ENCODE measurements at places on chromosomes 16 and 17. TPM values are rescaled to one million over a fixed set of nuclear protein-coding genes. Genes with fewer than 3 reads are reported as not detected.

GRCh38 chr17:44065668-44066203, 735 bp downstream of the LSM12 start:
- H3K36me3 ChIP-seq: peaks cover 23% of the 10 kb centered on the region
- no peak for DNase-seq
- H3K27me3 ChIP-seq: no peaks in the 10 kb centered on the region
- H3K27ac ChIP-seq: peak overlapping the region; percentile 0

- H3K27me3 ChIP-seq: no peaks in the 10 kb centered on the region
- H3K4me1 ChIP-seq: no peaks in the 10 kb centered on the region
- H3K36me3 ChIP-seq: peaks cover 5% of the 10 kb centered on the region
- no peak overlapping the region for H3K4me3 ChIP-seq
- no peak for DNase-seq
Measured at GRCh38 chr16:89708481-89708931, 7.0 kb upstream of the SPATA2L start.

GRCh38 chr17:82493226-82493781, 26.2 kb upstream of the FOXK2 start:
- no peak overlapping the region for H3K4me3 ChIP-seq
- peaks cover 11% of the 10 kb centered on the region for H3K36me3 ChIP-seq
- H3K27me3 ChIP-seq: peaks cover 4% of the 10 kb centered on the region
- no peak overlapping the region for H3K27ac ChIP-seq
- no peak for DNase-seq

GRCh38 chr17:82372249-82373071, 895 bp downstream of the UTS2R start:
- H3K4me1 ChIP-seq: no peaks in the 10 kb centered on the region
- H3K36me3 ChIP-seq: no peaks in the 10 kb centered on the region
- no peak overlapping the region for H3K27ac ChIP-seq
- peak overlapping the region; percentile 39 for H3K4me3 ChIP-seq
- no peak for DNase-seq
- peaks cover 14% of the 10 kb centered on the region for H3K27me3 ChIP-seq

GRCh38 chr17:68953340-68953997, 1.7 kb downstream of the ABCA8 start:
- H3K27ac ChIP-seq: no peak overlapping the region
- H3K36me3 ChIP-seq: no peaks in the 10 kb centered on the region
- no peak overlapping the region for H3K4me3 ChIP-seq
- no peak for DNase-seq
- H3K4me1 ChIP-seq: no peaks in the 10 kb centered on the region
- H3K27me3 ChIP-seq: no peaks in the 10 kb centered on the region

DNA sequence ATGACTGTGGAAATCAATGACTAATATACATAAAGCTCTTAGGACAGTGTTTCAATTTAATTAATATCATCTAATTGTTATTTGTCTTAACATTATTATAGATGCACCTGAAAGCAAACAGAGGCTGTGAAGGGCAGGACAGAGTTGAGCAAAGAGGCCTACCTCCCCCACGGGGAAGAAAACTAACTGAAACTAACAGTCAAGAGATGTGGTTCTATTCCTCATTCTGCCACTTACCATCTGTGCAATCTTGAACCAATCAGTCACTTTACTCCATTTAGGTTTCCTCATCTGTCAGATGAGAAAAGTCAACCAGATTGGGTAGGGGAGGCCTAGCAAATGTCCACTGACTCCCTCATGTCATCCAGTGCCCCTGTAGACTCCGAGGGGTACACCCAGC, 59.1 kb downstream of the C17orf67 start:
- no peaks in the 10 kb centered on the region for H3K27me3 ChIP-seq
- no peak for DNase-seq
- H3K4me3 ChIP-seq: no peak overlapping the region

GRCh38 chr16:78900044-78900811, 700.3 kb downstream of the MAF start:
- no peak overlapping the region for H3K4me3 ChIP-seq
- no peak overlapping the region for H3K27ac ChIP-seq
- no peaks in the 10 kb centered on the region for H3K27me3 ChIP-seq
- no peaks in the 10 kb centered on the region for H3K36me3 ChIP-seq
- no peak for DNase-seq
- peaks cover 2% of the 10 kb centered on the region for H3K4me1 ChIP-seq

DNA sequence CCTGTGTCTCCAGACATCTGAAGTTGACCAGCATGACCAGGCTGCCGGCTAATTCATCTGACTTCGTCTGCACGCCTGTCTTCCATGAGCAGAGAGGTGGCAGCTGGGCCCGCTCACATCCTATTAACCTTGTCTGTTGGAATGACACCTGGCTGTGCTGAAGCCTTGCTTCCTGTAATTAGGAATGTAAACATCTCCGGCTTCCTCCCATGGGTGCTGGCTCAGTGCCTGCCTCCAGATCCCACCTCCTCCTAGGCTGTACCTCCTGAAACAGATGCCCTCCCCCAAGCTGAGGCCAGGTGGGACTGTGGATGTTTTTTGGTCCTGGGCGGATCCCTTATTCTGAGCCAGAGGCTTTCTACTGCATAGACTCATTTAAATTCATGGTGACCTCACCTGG, 296.3 kb downstream of the HS3ST4 start:
- peak overlapping the region; percentile 18 for H3K4me3 ChIP-seq
- H3K27ac ChIP-seq: no peak overlapping the region
- DNase-seq: peak; percentile 36

- H3K36me3 ChIP-seq: no peaks in the 10 kb centered on the region
- H3K4me1 ChIP-seq: no peaks in the 10 kb centered on the region
- no peak overlapping the region for H3K4me3 ChIP-seq
- H3K27ac ChIP-seq: no peak overlapping the region
Measured at GRCh38 chr17:15122857-15123256, 142.3 kb downstream of the PMP22 start.

GRCh38 chr17:31321481-31321880, at the start of gene EVI2A:
TSS of gene EVI2A (minus strand) at chr17:31321622. CDS start at chr17:31319013, 2,609 bp downstream.
- H3K4me3 ChIP-seq: no peak within 1 kb of the TSS
- H3K27me3 ChIP-seq: no peaks in the 10 kb centered on the region
- no peak within 1 kb of the TSS for H3K27ac ChIP-seq
- H3K36me3 ChIP-seq: no peaks in the 10 kb centered on the region
- no peak for DNase-seq
- no peaks in the 10 kb centered on the region for H3K4me1 ChIP-seq

- DNase-seq: no peak
- H3K4me1 ChIP-seq: no peaks in the 10 kb centered on the region
- H3K27me3 ChIP-seq: no peaks in the 10 kb centered on the region
- no peaks in the 10 kb centered on the region for H3K36me3 ChIP-seq
Measured at GRCh38 chr16:23207485-23207884, 24.9 kb downstream of the SCNN1G start.

DNA sequence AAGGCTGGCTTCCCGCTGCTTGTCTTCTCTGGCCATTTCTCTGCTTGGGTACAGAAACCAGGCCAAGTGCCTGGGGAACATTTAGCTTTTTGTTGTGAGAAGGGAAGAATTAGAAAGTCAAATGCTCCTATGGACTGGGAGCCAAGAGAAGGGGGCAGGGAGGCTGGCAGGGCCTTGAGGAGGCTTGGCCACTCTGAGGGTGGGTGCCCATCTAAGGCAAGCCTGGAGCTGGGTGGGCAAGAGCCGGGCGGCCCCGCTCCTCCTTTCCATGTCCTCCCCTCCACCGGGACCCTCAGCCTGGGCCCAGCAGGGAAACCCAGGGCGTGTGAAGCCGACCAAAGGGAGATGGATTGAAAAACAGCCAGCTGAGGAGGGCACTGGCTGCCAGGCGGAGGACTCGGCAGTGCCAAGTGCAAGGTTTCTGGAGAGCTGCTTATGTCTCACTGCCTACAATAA, 69.4 kb downstream of the NTN1 start:
- H3K4me3 ChIP-seq: no peak overlapping the region
- H3K27ac ChIP-seq: no peak overlapping the region
- H3K4me1 ChIP-seq: no peaks in the 10 kb centered on the region

GRCh38 chr17:72056727-72057290, 64.0 kb upstream of the SOX9 start:
- no peak overlapping the region for H3K27ac ChIP-seq
- H3K4me3 ChIP-seq: no peak overlapping the region
- no peaks in the 10 kb centered on the region for H3K27me3 ChIP-seq
- H3K4me1 ChIP-seq: no peaks in the 10 kb centered on the region

DNA sequence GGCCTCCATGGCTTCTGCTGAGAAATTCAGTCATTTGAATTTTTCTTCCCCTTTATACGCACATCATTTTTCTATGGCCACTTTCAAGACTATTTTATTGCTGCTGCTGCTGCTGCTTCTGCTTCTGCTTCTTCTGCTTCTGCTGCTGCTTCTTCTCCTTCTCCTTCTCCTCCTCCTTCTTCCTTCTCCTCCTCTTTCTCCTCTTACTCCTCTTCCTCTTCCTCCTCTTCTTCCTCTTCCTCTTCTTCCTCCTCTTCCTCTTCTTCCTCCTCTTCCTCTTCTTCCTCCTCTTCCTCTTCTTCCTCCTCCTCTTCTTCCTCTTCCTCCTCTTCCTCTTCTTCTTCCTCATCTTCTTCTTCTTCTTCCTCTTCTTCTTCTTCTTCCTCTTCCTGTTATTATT, 22.4 kb downstream of the CPD start:
- no peaks in the 10 kb centered on the region for H3K4me1 ChIP-seq
- H3K4me3 ChIP-seq: no peak overlapping the region
- DNase-seq: no peak
- H3K36me3 ChIP-seq: no peaks in the 10 kb centered on the region
- H3K27ac ChIP-seq: no peak overlapping the region

GRCh38 chr17:795276-795675, 13.1 kb downstream of the MRM3 start:
- no peak overlapping the region for H3K27ac ChIP-seq
- H3K4me3 ChIP-seq: no peak overlapping the region
- no peaks in the 10 kb centered on the region for H3K4me1 ChIP-seq
- peaks cover 39% of the 10 kb centered on the region for H3K36me3 ChIP-seq
- H3K27me3 ChIP-seq: no peaks in the 10 kb centered on the region
- DNase-seq: no peak

- H3K27me3 ChIP-seq: no peaks in the 10 kb centered on the region
- H3K36me3 ChIP-seq: no peaks in the 10 kb centered on the region
- DNase-seq: no peak
- no peak overlapping the region for H3K4me3 ChIP-seq
- H3K4me1 ChIP-seq: no peaks in the 10 kb centered on the region
Measured at GRCh38 chr17:73013301-73013700, 79.2 kb downstream of the SLC39A11 start.

GRCh38 chr16:66103211-66103610, 263.3 kb upstream of the CDH5 start:
- H3K4me1 ChIP-seq: no peaks in the 10 kb centered on the region
- no peak for DNase-seq
- no peaks in the 10 kb centered on the region for H3K36me3 ChIP-seq

GRCh38 chr16:48053418-48053745, 102.4 kb downstream of the ABCC12 start:
- DNase-seq: peak; percentile 70
- H3K36me3 ChIP-seq: no peaks in the 10 kb centered on the region
- H3K4me1 ChIP-seq: no peaks in the 10 kb centered on the region
- H3K4me3 ChIP-seq: no peak overlapping the region

DNA sequence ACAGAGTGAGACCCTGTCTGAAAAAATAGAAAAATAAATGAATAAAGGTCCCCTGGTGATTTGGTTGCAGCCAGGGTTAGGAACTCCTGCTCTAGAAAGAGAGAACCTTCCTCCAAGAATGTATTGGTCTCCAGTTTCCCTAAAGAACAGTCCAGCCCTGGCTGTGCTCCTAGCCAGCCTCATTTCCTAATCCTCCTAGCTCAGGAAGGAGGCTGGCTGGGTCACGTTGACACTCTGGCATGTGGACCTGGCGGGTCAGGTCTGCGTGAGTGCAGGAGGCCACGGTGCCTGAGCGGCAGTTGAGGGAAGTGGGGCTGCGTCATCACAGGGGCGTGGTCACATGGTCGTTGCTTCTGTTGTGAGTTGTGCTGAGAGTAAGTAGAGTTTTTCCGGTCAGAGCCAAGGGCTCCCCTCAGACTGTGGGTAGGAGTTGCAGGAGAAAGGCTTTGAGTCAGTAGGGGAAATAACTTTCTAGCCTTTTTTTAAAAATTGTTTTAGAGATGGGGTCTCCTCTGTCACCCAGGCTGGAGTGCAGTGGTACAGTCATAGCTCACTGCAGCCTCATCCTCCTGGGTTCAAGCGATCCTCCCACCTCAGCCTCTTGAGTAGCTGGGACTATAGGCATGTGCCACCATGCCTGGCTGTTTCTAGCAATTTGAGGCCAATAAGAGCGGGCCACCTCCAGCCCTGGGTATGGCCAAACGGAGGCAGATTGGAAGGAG, 194.0 kb upstream of the CIBAR2 start:
- H3K4me3 ChIP-seq: no peak overlapping the region
- DNase-seq: peak; percentile 60
- peaks cover 4% of the 10 kb centered on the region for H3K4me1 ChIP-seq
- H3K27ac ChIP-seq: no peak overlapping the region
- H3K27me3 ChIP-seq: no peaks in the 10 kb centered on the region

- H3K36me3 ChIP-seq: peaks cover 13% of the 10 kb centered on the region
- H3K27me3 ChIP-seq: no peaks in the 10 kb centered on the region
- H3K27ac ChIP-seq: no peak overlapping the region
- no peaks in the 10 kb centered on the region for H3K4me1 ChIP-seq
Measured at GRCh38 chr16:798666-799065, 1.9 kb downstream of the GNG13 start.

- H3K27ac ChIP-seq: no peak overlapping the region
- no peaks in the 10 kb centered on the region for H3K36me3 ChIP-seq
- no peak overlapping the region for H3K4me3 ChIP-seq
- DNase-seq: no peak
- H3K4me1 ChIP-seq: peaks cover 2% of the 10 kb centered on the region
- no peaks in the 10 kb centered on the region for H3K27me3 ChIP-seq
Measured at GRCh38 chr17:37830151-37830993, 85.5 kb upstream of the HNF1B start.

- no peaks in the 10 kb centered on the region for H3K27me3 ChIP-seq
- no peak for DNase-seq
- H3K36me3 ChIP-seq: no peaks in the 10 kb centered on the region
Measured at GRCh38 chr16:88130681-88131080, 179.4 kb downstream of the BANP start.

DNA sequence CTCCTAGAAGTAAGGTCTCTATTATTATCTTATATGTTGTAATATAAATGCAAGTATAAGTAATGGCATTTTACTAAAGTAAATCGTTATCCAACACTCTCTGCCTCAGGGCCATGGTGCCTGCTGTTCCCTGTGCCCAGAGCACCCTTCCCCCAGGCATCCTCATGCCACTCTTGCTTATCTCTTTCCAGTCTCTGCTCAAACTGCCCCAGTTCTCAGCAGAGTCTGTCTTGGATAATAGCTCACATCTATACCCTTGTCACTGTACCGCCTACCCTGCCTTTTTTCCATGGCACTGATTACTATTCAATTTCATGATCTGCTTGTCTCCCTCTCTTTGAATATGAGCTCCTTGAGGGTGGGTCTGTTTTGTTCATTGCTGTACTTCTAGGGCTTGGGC, 31.7 kb downstream of the CDH1 start:
- no peak for DNase-seq
- peaks cover 10% of the 10 kb centered on the region for H3K4me1 ChIP-seq
- H3K27me3 ChIP-seq: no peaks in the 10 kb centered on the region
- peaks cover 44% of the 10 kb centered on the region for H3K36me3 ChIP-seq
- no peak overlapping the region for H3K4me3 ChIP-seq
- H3K27ac ChIP-seq: no peak overlapping the region

The PPP1R27 gene
- 0.15 TPM for total RNA-seq

The IRX3 gene
- 2.4 TPM for total RNA-seq

The RUNDC3A gene
- 3.8 TPM for total RNA-seq

The CFAP97D1 gene
- total RNA-seq: not detected

The CHRNE gene
- total RNA-seq: 0.31 TPM

The TNFRSF17 gene
- not detected for total RNA-seq

The HBA1 gene
- total RNA-seq: 7.2 TPM

The ITGAD gene
- not detected for total RNA-seq

The PSMB3 gene
- total RNA-seq: 252 TPM

The CNTNAP1 gene
- 7.7 TPM for total RNA-seq

The HSF4 gene
- total RNA-seq: 1.2 TPM

The KRT24 gene
- total RNA-seq: not detected

The MED9 gene
- total RNA-seq: 19.6 TPM

The MYCBPAP gene
- total RNA-seq: 1.7 TPM

The ADAMTS18 gene
- 0.07 TPM for total RNA-seq
